ENCODE measurements at places on chromosomes 2 and 18.
A peak's percentile ranks its signal among the peaks of the same experiment; 100 is the strongest.

GRCh38 chr2:234787114-234787513 is 164.7 kb upstream of the SH3BP4 start:
- DNase-seq = no peak

DNA sequence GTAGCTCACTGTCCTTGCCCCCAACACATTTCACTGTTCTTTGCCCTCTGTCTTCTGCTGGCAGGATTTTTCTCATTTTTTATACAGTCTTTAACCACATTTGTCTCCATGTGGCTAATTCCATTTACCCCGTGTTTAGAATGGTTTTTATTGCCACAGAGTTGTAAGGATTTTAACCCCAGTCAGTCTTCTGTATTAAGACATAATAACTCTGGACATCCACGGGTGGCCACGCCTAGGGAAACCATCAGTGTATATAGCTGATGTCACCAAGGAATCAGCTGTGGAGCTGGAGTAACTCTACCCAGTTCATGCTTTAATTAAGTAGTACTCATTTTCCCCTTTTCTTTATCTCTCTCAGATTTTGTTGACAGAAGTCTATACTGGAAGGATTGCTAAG is 139.8 kb downstream of the MAP4K4 start:
- DNase-seq = no peak

GRCh38 chr2:134988994-134989605 is 58.1 kb downstream of the MAP3K19 start:
- peak; percentile 31 for DNase-seq

- DNase-seq = no peak
Observed at GRCh38 chr2:148253685-148254084, 232.8 kb downstream of the MBD5 start.

DNA sequence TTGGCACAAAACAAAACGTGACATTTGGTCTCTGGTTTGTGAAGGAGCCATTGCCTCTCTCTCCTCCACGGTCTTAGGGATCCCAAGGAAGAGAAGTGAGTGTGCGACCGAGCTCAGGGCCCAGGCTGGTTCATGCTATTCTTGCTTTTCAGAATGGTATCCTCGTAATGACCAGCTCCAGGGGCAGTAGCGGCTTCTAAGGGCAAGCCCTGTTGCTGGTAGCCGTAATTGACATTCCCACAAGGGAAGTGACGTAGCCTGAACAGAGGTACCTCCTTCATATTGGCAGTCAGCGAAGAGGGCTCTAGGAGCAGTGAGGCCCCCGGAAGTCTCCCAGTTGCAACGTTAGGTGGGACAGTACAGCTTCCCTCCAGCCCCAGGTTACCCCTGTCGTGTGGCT is 77.9 kb downstream of the CLIP4 start:
- no peak for DNase-seq

- no peak for DNase-seq
Observed at GRCh38 chr2:144683107-144683753, 163.3 kb upstream of the ZEB2 start.

GRCh38 chr2:127037476-127037875 is 69.5 kb downstream of the BIN1 start:
- DNase-seq = no peak

DNA sequence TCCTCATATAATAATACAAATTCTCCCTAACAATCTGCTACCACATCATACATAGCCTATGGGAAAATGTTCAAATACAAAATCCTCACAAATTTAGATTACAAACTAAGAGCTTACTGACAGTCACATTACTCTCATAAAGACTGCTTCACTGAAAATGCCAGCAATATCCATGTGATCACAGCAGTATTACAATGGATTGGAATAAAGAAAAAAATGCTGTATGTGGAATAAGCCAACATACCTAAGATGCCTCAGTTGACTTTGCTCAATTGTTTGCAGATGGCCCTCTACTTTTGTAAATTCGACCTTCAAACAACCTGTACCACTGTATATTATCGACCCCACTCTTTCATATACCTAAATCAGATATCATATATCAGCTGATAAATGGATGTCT is 88.7 kb downstream of the DYM start:
- DNase-seq = no peak

DNA sequence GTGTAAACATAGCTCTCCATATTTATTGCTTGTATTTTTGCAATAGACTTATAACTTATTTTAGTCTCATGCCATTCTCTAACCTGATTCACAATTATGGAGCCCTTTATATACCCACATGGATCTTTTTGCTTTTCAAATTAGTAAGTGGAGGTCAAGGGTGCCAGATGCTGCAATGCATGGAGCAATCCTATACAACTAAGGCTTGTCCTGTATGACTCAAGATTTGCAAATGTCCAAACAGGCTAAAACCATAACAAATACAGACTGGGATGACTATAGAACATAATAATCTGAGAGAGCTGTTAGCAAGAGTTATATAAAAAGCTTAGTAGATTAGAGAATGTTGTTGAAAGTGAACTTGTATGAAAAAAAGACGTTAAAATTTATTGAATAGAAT is 690.4 kb upstream of the NRXN1 start:
- DNase-seq = no peak

DNA sequence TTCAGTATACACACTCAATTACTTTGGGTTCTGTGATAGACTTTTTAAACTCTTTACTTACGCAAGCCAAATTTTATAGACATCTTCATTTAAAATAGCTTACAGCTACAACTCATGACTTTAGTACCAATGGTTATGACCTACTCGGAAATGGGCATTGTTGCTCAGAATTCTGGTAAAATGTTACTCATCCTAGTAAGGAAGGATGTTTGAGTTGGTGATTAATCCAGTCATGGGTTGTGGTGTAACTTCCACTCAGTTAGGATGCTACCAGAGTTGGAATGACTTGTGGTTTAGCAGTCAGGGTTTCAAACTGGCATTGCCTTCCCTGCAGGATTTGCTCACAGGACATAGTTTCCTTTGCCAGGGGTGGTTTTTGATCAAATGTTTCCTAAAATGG is 7.4 kb upstream of the NPC1 start:
- DNase-seq = no peak

GRCh38 chr2:230226051-230226551 is 565 bp downstream of the SP140 start:
- DNase-seq = peak; percentile 10

GRCh38 chr2:43643680-43644079 is 6.6 kb downstream of the PLEKHH2 start:
- no peak for DNase-seq

GRCh38 chr18:27824275-27824674 is 352.7 kb downstream of the CDH2 start:
- no peak for DNase-seq

DNA sequence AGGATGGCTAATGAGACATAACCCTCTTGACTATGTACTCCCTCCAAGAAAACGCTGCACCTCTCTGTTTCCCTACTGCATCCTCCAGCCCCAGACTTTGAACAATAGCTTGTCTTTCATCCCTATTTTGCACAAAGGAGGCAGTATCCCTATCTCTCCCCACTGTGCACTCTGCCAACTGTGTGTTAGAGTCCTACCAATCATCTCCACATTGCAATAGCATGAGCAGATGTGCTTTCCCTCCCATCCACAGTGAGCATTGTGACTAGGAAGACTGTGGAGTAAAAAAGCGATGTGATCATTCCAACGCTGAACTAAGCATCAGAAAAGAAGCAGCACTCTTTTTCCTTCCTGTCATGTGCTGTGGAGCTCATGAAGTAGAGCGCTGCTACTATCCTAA is 206.3 kb upstream of the GULP1 start:
- DNase-seq = no peak

DNA sequence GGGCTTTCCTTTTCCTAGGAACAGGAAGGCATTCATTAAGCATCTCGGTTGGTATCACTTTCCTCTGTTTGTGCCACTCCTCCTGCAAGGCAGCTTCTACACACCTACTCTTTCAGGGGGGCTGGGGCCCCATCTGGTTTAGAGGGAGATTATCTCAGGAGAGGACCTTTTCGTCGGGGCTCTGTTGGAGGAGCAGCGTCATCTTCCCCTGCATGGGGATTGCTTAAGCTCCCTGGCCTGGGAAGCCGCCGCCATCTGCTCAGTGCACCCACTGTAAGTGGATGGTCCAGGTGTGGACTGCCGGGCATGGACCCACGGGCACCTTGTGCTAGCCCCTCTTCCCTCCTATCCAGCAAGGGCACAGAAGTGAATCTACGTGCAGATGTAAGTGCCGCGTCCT is 355.3 kb upstream of the SMIM21 start:
- no peak for DNase-seq

GRCh38 chr2:199509403-199509802 is 51.7 kb upstream of the SATB2 start:
- DNase-seq = no peak

GRCh38 chr2:160459538-160460332 is 33.9 kb downstream of the RBMS1 start:
- no peak for DNase-seq

GRCh38 chr2:68974946-68975665 is 670 bp downstream of the GKN1 start:
- DNase-seq = no peak

GRCh38 chr18:46538376-46538775 is 118.6 kb downstream of the LOXHD1 start:
- DNase-seq = no peak

- no peak for DNase-seq
Observed at GRCh38 chr2:31996571-31997150, 14.1 kb downstream of the MEMO1 start.

GRCh38 chr18:46096651-46097300 is 1.3 kb downstream of the ATP5F1A start:
- no peak for DNase-seq

- no peak for DNase-seq
Observed at GRCh38 chr2:74744731-74745515, 89.0 kb upstream of the HK2 start.
